ENCODE measurements at places on chromosomes 13 and 19.

- DNase-seq: no peak
Measured at GRCh38 chr19:9645472-9645871, 24.4 kb upstream of the ZNF561 start.

- DNase-seq: no peak
Measured at GRCh38 chr19:355134-355533, 10.5 kb upstream of the MIER2 start.

DNA sequence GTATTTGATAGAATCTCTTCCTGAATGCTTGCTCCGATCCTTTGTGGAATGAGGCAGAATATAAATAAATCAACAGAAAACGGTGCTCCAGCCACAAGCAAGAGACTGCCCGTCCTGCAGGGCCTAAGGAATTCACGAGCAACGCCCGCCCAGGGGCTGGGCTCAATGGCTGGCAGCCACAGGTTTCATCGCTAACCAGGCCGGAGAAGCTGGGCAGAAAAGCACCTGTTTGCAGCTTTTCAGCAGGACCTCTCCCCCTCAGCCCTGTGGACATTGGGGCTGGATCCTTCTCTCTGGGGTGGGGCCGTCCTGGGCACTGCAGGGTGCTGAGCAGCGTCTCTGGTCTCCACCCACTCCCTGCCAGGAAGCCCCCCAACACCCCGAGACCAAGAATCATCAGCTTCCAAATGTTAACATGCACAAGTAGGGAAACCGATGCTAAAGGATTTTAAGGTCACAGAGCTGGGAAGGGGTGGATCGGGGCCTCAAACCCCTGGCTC is 102.5 kb downstream of the GADD45B start:
- no peak for DNase-seq

DNA sequence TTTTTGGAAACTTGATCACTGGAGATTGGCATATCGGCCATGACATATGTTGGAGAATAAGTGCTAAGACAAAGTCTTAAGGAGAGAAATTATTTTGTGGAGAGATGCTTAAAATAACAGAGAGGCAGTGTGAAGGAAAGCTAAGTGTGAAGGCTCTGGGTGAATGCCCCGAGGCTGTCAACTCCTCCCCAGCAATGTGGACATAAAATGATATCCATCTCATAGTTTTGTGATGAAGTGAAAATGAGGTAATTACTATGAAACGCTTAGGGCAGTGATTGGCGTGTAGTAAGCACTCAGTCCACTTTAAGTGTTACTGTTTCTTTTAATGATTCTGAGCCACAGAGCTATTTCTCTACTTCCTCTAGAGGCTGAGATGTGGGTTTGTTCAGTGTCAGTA is 195.8 kb upstream of the KLF12 start:
- no peak for DNase-seq

DNA sequence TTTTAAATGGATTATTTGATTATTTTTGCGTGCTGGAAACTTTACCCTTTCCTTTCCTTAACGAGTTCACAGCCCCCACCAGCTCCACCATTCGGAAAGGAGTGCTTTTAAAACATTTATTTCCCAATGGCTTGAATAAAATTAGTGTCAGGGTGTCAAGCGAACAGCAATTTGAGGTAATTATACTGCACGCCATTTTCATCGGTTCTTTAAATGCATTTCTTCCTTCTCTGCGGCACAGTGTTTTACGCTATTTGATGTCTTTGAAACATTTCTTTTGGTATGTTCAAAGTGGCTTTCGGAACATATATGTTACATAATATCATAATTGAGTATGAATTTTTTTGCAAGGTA is 309 bp upstream of the SLITRK1 start:
- no peak for DNase-seq

GRCh38 chr19:54905421-54905802 is 536 bp upstream of the NCR1 start:
- DNase-seq: no peak

DNA sequence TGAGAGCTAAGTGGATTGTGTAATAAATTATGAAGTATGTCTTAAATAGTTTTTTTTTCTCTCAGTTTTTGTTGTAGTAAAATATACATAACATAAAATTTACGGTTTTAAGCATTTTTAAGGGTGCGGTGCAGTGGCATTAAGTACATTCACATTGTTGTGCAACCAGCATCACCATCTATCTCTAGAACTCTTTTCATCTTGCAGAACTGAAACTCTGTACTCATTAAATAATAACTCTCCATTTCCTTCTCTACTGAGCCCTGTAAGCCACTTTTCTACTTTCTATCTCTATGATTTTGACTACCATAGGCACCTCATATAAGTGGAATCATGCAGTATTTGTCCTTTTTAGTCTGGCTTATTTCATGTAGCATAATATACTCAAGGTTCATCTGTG is 87.1 kb downstream of the GJA3 start:
- no peak for DNase-seq

DNA sequence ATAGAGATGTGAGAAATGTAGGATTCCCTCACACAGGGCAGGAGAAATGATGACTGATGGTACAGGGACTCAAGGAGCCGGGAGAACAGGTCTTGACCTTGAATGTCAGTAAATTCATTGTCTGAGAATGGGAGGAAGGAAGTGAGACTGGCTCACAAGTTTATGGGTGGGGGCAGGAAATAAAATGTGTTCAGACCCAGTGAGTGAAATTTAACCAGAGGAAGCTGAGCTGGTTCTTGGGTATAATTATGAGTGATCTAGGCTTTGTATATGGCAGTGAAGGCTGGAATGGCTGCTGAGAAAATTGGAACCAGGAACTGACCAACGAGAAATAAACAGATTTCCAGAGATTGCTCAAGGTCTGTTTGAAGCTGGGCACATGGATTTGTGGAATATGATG is 6.3 kb upstream of the IGSF23 start:
- DNase-seq: no peak

DNA sequence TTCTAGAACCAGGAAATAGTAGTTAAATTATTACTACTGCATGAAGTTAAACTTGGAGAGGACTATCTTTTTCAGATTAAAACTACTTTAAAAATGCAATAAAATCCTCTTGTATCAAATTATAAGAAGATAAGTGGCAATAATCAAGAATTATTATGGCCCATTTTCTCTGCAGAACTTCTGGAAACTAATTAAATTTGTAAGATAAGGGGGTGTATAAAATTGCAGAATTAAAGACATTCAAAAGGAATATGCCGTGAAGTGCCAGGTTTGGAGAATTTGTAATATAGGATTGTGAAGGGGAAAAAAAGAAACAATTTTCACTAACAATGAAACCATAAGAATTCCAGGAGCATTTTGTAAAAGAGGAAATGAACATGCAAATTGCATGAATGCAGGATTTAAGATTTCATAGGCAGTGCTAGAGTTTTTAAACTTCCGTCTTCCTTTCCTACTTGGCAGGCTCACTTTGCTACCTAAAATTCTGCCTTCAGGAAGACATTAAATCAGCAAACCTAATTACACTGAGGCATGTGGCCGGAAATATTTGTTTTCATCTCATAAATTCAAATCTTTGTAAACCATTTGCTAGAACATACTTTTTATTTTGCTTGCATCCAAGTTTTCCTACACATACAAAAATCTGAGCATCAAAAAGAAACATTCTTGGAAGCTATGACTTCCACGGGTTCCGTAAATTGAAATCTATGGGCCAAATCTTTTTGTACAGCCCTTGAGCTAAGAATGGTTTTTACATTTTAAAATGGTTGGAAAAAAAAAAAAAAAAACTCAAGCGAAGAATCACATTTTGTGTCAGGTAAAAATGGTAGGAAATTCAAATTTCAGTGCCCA is 166.9 kb downstream of the DCLK1 start:
- DNase-seq: no peak

DNA sequence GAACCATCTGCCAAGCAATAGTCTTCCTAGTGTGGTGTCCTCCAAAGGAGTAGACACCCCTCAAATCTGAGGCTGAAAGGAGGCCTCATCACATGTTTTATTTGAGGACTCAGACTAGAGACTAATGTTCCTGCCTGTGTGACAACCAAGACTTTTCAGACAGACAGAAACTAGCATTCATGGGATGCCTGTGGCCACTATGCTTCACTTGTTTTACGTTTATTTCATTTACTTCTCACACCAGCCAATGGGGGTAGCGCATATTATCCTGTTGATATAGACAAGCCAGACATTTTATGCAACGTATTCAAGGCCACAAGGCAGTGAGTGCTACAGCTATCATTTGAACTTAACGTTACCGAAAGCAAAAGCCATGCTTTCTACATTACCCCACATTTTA is 391.7 kb upstream of the HTR2A start:
- DNase-seq: no peak

- no peak for DNase-seq
Measured at GRCh38 chr19:18013210-18014111, 5.5 kb downstream of the ARRDC2 start.

DNA sequence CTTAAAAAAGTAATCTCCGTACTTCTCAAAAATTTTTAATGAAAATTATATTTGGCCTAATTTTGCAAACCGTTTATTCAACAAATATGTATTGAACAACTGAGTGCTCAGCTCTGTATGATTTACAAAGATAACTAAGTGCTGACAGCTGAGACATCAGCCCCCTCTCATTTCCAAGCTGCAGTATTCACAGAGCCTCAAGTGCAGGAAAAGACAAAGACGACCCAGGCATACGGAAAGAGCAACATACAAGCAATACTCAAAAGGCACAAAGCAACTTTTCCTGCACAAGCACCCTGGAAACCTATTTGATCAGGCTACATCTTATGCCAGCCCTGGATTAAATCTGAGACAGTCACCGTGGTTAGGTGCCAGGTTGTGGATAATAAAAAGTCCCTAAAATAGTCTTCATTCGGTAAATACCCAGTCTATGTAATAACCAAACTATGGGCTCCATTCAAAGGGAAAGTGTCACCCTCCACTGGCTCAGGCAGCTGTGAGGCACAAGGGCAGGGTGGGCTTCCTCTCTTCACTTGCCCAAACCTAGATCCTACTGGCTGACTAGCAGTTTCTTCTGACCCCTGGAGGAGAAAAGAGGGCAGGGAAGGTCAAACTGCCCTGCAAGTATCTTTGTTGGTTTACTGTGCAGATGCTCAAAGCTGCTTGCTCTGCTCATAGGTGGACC is 65.5 kb downstream of the TBC1D4 start:
- DNase-seq: no peak

- DNase-seq: peak; percentile 47
Measured at GRCh38 chr19:4369888-4370260, 26.5 kb downstream of the MPND start.

- DNase-seq: no peak
Measured at GRCh38 chr19:48558018-48558684, 6.2 kb downstream of the SULT2B1 start.

DNA sequence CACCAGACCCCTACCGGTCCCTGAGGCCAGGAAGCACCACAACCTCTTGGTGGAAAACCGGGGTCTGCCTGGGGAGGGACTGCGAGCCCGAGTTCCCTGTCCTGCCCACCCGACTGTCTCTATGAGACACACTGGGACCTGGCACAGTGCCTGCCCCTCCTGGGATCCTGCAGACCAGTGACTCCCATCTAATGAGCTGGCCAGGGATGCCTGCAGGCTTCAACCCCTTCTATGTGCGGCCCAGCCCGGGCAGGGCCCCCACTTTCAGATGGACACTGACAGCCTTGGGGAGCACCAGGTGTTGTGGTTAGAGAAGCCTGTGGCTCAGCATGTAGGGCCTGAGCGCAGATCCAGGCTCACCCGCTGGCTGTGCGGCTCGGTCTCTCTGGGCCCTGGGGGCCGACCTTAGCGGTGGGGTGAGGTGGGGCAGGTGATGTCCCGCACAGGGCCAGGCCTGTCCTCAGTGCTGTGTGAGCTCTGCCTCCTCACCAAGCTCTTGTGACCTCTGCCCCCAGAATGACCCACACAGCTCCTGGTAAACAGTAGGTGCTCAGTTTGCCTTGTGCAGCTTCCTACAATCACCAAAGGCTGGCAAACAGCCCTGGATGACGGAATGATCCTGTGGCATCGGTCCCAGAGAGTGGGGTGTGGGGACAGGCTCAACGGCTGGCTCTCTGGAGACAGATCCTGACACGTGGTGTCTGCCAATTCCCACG is 17.9 kb upstream of the CACTIN start:
- DNase-seq: no peak

DNA sequence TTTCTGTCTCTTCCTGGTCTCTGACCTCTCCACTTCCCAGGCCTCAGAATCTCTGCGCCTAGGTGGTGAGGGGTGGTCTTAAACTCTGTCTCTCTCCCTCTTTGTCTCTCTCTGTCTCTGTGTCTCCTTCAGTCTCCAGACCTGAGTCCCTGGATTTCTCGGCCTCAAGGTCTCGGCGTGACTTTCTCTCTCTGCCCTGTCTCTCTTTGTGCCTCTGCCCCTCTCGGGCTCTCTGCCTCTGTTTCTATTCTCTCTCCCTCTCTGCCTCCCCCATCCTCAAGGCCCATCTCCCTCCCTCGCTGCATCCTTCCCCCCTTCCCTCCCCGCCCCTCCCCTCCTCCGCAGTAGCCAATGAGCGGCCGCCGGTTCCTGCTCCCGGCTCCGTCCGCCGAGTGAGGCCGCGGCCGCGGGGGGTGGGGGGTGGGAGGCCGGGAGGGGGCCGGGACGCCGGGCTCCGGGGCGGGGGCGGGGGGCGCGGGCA is at the start of gene CACNG7:
Gene CACNG7, plus strand, starts transcription at position 344 of the 481 bp plus-strand sequence. CDS start 3,554 bp downstream, outside the sequence.
- no peak for DNase-seq

- peak; percentile 4 for DNase-seq
Measured at GRCh38 chr19:54803410-54803809, at the start of gene KIR2DL4. Gene KIR2DL4, plus strand, starts transcription at chr19:54803610. Its CDS starts 42 bp downstream, at chr19:54803652.
